ENCODE measurements at places on chromosomes 4 and X.

DNA sequence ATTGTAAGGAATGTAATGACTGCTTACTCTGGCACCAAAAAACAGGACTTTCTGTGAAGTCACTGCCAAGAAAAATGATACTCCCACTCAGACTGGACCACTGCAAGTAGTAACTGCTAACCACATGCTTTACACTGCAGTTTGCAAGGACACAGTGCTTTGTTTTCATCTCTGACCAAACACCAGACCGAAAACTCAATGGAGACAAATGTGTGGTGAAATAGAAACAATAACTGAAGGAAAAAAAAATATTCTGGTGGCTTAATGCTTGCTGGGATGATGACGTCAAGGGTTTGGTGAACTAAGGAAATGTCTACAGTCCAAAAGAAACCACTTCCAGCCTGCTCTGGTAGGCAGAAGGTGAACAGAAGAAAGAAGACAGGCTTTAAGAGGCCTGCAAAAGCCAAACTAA, 13.2 kb downstream of the GPC4 start:
- DNase-seq: no peak

- DNase-seq: no peak
Measured at GRCh38 chr4:149961876-149962597, 116.2 kb upstream of the DCLK2 start.

- no peak for DNase-seq
Measured at GRCh38 chr4:179625406-179625805, 2183.2 kb upstream of the AGA start.

DNA sequence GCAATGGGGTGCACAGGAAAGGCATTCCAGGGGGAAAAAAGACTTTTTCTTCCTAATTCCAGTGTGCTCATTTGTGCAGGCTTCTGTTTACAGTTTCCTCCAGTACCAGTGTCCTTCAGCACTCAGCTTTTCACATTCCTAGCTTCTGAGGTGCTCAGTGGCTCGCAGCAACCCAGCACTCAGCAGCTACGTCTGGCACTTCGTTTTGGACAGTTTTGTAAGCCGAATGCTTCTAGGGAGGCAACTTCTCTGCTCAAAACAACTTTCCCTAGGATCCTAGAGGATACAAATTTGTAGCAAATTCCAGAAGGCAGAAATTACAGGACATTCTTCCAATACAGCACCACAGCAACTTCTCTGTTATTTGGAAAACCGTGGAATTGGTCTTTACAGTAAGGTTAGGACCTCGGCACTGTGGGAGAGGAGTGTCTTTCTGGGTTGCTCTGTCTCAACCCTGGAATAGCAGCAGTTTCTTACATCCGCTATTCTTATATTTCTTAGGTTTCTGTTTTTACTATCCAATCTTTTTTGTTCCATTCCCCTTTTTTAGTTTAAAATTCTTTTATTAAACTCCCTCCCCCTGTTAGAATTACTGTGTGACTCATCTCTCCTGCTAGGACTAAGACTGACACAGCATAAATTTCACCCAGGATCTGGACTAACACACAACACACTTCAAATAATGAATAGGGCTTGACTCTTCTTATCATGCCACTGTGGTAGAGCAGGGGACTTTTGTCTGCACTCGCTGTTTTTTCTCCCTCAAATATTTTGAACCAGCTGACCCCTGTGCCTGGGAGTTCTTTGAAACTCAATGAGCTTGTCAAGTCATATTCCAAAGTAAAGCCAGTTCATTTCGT, 1314.7 kb downstream of the FSTL5 start:
- DNase-seq: no peak

DNA sequence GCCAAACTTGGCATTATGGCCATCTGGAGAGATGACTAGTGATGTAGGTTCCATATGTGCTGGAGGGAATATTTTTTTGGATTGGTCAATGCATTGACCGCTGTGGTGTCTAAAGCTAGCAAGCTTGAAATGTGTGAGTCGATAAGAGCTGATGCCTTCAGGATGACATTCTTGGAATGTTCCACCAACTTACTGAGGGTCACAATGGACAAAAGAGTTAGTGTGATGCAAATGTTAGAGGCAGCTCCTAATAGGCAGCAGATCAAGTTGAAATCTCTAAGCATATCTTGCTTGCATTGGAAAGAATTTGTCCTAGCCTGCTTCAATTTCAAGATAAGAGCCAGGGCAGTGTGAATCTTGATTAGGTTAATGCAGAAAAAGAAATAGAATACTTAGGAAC, 210.4 kb upstream of the AFF2 start:
- no peak for DNase-seq

GRCh38 chr4:14379183-14379582, 623.1 kb upstream of the CPEB2 start:
- DNase-seq: no peak

DNA sequence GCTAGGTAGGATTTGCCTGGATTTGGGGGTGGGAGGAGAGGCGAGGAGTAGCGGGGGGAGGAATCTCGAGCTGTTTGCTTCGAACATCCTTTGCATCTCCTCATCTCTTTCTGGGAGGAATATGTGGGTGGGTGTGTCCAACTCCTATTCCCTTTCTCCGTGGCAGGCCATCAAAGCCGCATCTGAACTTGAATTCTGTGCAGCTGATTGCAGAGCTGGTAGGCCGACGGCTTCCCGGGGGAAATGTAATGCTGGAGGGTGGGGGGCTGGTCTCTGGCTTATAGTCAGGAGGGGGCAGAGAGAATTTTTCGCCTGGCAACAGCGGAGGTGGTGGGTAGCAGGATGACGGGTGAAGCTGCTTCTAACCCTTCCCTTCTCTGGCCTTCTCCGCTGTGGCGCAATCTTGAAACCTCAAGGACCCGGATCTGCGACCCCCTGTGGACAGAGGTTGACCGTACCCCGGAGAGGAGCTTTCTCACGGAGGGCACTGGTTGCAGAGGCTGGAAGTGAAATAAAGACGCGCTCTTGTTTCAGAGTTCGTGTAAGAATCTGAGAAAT, 628 bp downstream of the ZCCHC12 start:
- no peak for DNase-seq

DNA sequence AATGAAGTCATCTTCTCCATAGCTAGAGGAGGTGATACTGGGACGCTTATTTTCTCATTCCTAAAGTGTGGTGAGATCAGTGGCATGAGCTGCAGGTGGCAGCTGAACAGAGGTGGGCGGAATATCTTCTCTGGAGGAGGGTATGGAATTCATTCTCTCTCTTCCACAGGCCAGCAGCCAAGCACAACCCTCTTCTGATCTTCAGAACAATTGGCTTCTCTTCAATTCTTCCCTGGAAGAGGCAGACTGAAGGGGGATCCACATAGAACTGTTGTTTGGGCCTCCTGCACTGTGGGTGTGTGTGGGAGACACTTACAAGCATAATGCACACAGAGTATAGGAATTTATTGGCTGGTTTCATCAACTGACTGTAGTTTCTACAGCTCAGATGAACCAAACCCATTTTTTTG, 180.4 kb upstream of the RASGEF1B start:
- no peak for DNase-seq
